SK-N-DZ (cell line): ENCODE measurements at places on chromosomes 2 and 18.

DNA sequence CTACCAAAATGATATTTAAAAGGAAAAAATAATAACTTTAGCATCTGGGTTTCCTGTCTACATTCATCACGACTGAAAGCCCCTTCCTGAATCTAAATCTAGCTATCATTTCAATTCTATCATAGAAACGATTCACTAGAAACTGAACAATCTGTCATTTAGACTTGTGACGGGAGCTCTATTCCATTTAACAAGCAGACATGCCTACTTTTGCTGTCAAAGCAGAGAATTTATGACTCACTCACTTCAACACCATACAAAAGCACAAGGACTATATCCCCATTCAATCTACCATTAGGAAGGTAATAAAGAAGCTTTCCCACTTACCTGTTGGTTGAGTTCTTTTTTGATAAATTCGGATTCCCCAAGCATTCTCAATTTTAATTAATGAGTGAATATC, 1072.3 kb downstream of the LRP1B start:
- DNase-seq: no peak

DNA sequence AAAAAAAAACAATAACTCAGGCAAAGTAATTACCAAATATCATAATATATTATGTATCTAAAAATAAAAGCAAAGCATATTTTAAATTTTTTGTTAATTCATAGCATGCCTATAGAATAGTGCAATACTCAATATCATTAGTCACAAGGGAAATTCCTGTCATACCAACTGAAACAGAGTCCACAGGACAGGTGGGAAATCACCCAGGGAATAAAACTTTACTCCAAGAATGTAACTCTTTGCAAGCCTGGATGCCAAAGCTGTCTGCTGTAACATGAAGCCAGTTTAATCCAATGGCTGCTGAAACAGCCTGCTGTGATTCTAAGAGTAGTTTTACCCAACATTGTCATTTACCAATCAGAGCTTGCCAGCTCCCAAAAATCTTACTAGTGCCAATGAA, 40.0 kb upstream of the SULT1C3 start:
- DNase-seq: no peak

- DNase-seq: no peak
Measured at GRCh38 chr2:212911011-212911410, 240.4 kb downstream of the IKZF2 start.

- no peak for DNase-seq
Measured at GRCh38 chr2:71614976-71615766, 161.8 kb downstream of the DYSF start.

DNA sequence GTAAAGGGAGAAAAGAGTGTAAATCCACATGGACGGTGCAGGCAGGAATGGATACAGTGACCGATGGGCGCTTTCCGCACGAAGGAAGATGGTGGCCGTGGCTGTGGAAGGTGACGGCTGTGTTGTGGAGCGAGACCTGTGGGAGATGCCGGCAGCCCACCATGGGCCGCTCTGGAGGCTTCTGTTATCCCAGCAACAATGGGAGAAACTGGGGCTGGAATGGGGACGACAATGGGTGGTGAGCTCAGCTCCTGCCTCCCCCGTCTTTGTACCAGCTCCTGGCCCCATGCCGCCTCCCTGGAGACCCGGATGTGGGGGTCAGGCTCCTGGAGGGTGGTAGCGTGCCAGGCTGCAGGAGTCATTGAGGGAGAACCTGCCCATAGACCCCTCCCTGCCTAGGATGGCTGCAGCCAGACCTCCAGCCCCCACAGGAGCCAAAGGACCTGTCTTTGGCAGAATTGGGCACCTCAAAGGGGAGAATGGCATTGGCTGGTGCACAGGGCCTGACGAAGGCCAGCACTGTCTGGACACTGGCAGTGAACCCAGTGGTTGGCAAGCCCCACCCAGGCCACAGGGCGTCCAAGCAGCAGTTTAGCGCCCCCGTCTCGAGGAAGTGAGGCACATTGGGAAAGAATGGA, 72.6 kb downstream of the SLC66A2 start:
- no peak for DNase-seq

GRCh38 chr2:178136321-178137025, 24.2 kb downstream of the RBM45 start:
- DNase-seq: no peak

GRCh38 chr2:65728477-65729180, 296.2 kb upstream of the SPRED2 start:
- no peak for DNase-seq

DNA sequence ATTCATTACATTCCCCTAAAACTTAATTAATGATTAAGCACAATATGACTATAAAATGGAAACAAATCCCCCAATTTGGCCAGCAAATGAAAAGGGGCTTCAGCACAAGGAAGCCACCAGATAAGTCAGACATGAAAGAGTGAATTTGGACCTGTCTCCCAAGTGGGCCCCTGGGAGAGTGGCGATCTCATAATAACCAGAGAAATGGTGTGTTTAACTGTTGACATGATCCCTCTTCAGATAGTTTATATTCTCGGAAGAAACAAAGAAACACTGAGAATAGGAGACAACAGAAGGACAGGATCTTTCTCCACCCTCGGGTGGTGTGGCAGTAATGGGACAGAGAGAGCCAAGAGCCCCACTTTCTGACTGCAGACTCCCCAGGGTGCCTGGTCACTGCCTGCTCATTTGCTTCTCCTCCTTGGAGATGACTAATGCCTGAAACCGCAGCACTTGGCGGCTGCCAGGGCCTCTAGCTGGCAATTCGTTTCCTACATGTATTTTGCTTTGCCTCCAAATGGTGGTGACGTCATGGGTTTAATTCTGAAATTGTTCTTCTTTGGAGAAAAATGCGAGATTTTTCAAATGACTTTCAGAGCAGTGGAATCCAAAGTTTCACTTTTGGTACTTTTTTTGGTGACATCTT, 46.4 kb upstream of the SPP2 start:
- DNase-seq: no peak

DNA sequence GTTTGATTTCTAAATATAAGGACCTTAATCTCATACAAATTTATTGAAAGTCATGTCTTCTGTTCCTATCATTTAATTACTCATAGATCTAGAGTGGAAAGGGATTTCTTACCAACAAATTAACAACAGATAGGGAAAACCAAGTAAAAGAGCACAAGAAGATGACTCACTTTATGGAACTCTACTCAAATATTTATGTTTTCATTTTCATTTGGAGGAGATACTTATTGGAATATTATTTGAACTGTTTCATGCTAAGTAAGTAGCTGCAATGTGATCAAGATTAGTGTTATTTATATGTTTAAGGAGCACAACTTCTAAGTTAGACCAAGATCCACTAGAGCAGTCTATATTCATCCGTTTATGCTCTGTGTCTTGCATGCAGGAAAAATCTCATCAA, 1.3 kb downstream of the NT5C1B start:
- no peak for DNase-seq

- no peak for DNase-seq
Measured at GRCh38 chr2:47784352-47784851, 1.5 kb downstream of the MSH6 start.

- DNase-seq: no peak
Measured at GRCh38 chr2:201855356-201855755, 49.0 kb downstream of the CDK15 start.

DNA sequence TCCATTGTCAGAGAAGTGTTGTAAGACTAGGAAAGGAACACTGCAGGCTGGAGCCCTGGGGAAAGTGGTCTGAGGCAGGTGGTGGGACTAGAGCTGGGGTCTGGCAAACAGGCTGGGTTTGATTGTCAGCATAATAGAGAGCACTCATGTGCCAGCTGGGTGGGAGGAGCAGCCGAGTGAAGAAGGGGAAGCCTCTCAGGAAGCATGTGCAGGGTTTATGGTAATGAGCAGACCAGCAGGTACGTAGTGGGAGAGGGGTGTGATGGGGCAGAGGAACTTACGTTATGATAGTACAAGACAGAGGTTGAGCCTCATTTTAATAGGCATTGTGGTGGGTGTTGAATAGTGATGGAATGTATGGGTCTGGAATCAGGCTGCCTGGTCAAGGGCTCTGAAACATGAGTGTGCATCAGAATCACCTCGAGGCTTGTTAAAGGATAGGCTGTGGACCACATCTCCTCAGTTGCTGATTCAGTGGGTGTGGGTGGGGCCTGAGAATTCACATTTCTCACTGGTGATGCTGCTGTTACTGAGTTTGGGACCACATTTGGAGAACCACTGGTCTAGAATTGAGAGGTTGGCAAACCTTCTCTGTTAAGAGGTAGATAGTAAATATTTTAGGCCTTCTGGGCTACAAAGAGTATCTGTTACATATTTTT, 1.7 kb upstream of the MGAT5 start:
- no peak for DNase-seq
